ENCODE measurements at places on chromosomes 2 and 18. TPM values are rescaled to one million over a fixed set of nuclear protein-coding genes. Genes with fewer than 3 reads are reported as not detected.

The REG3G gene
- total RNA-seq: not detected

The ERICH2 gene
- total RNA-seq: not detected

The TUBA4B gene
- 0.56 TPM for total RNA-seq

The CYS1 gene
- total RNA-seq: 0.99 TPM

The CDCA7 gene
- 44.7 TPM for total RNA-seq

The TMEM198 gene
- 1.2 TPM for total RNA-seq

The ALPI gene
- not detected for total RNA-seq

The EMX1 gene
- 0.20 TPM for total RNA-seq

The RTKN gene
- total RNA-seq: 19.2 TPM

The APOB gene
- not detected for total RNA-seq

The PROKR1 gene
- total RNA-seq: not detected

The PTPRN gene
- total RNA-seq: 1.3 TPM

The MLPH gene
- 289 TPM for total RNA-seq

The PRKCE gene
- total RNA-seq: 8.6 TPM

The PAPOLG gene
- 8.6 TPM for total RNA-seq

The LBX2 gene
- 4.0 TPM for total RNA-seq

The KIF1A gene
- total RNA-seq: 0.73 TPM

The CAVIN2 gene
- 10.3 TPM for total RNA-seq

The REG3A gene
- total RNA-seq: not detected

The C2orf66 gene
- total RNA-seq: 0.09 TPM

The SPEG gene
- 6.9 TPM for total RNA-seq

The POTEF gene
- not detected for total RNA-seq

The MYOM1 gene
- total RNA-seq: 0.16 TPM

The DPYSL5 gene
- 5.9 TPM for total RNA-seq

The IL1B gene
- 0.18 TPM for total RNA-seq

The DNAJC10 gene
- total RNA-seq: 63.1 TPM

The PFN4 gene
- 1.2 TPM for total RNA-seq
